ENCODE measurements at places on chromosomes 1 and 21. TPM values are rescaled to one million over a fixed set of nuclear protein-coding genes. Genes with fewer than 3 reads are reported as not detected.

DNA sequence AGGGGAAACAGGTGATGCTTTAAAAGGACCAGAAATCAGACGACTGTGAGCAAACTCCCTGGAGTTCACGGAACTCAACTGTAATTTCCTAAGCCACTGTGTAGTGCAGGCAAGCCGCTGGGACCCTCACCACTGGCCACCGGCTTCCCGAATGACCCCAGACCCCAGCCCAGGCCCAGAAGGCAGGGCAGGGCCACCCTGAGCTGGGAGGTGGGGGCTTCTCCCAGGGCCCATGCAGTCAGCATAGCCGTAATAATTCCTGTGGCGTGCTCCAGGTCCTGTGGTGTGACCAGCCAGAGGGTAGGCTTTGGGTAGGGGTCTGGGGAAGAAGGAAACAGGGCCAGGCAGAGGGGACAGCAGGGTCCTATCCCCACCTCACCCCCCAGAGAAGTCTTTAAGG is 3.5 kb upstream of the ARF1 start:
- H3K4me3 ChIP-seq, result no peak overlapping the region
- H3K27ac ChIP-seq, result no peak overlapping the region
- peaks cover 14% of the 10 kb centered on the region for H3K4me1 ChIP-seq
- H3K36me3 ChIP-seq, result no peaks in the 10 kb centered on the region

DNA sequence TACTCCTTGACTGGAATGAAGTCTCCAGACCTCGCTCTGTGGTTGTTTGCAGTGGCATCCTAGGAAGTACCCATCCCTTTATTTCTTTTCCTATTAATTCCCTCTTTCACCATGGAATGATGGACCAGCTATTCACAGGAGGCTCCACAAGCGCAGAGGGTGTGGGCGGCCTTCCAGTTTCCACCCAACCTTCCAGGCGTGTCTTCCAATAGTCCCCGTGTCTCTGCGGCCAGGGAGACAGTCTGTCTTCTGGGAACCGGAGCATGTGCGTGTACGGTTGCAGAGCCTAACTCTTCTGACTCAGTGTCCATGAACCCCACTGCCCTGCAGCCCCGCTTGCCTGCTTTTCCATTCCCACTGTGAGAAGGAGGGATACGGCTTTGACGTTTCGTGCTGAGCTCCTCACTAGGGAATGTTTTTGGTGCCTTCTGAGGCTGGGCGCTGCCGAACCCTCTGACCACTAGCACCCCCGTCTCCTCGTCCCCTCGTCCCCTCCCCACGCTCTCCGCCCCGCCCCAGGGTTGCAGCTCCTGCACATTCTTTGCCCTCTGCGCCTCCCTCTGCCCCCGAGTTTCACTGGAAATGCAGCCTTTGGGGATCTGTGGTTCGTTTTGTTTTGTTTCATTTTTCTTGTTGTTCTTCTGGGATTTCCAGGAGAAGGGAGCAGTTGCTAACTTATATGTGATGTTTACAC is 26.3 kb upstream of the FAM3B start:
- H3K36me3 ChIP-seq, result no peaks in the 10 kb centered on the region
- no peak overlapping the region for H3K4me3 ChIP-seq
- no peak for DNase-seq

GRCh38 chr1:236560213-236560771 is 36.5 kb downstream of the LGALS8 start:
- DNase-seq, result no peak
- peaks cover 93% of the 10 kb centered on the region for H3K36me3 ChIP-seq
- no peaks in the 10 kb centered on the region for H3K27me3 ChIP-seq
- H3K4me3 ChIP-seq, result no peak overlapping the region
- no peak overlapping the region for H3K27ac ChIP-seq

DNA sequence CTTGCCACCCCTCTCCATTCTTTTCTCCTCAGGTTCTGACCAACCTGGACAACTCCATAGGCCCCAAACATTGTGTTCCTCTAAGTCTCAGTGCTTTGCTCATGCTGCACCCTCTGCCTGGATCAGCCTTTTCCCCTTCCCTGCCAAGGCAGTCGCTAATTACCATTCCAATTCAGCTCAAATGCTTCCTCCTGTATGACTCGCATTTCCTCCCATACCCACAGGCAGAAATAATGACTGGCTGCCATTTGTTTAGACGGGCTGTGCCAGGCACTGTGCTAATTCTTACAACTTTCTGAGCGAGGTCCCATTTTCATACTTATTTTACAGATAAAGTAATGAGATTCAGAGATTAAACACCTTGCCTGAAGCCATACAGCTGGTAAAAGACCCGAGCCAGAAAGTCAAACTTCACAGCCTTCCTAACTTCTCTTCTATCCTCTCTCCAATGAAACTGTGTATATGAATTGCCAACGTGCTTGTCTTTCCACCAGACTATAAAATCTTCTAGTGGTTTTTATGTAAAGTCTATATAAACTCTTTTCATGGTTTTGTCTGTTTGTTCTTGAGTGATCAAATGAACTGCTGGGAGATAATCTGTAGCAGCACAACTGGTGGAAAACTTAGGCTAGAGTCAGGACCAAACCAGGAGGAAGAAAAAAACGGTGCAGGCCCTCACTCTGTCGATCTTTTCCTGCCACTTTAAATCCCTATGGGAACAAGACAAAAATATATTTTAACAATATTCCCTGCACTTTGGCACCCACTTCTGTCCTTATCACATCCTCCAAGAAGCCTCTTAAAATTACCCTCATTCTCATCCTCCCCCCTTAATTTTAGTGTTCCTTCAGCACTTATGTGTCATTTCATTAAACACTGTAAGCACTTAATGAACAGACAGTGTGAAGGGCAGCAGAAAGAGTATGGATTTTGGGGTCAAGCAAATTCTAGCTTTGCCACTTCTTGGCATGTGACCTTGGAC is 33.7 kb downstream of the RAB3B start:
- DNase-seq, result no peak
- H3K27ac ChIP-seq, result no peak overlapping the region
- peaks cover 48% of the 10 kb centered on the region for H3K27me3 ChIP-seq
- H3K4me1 ChIP-seq, result no peaks in the 10 kb centered on the region
- H3K36me3 ChIP-seq, result no peaks in the 10 kb centered on the region

DNA sequence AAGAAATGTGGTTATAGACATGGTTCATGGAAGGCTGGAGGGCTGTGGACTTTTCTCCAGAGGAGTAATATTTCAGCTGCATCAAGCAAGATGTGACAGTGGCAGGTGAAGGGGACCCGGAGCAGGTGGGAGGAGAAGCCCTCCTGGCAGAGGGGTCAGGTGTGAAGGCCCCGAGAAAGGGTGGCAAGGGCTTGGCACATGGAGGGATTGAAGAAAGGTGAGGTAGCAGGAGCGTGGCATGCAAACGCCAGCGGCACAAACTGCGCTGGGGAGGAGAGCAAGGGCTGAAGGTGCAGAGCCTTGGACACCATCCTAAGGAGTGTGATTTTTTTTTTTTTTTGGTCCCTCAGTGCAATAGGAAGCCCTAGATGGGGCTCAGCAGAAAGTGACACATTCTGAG is 244.6 kb downstream of the TOMM20 start:
- H3K4me1 ChIP-seq, result peaks cover 23% of the 10 kb centered on the region
- no peak overlapping the region for H3K27ac ChIP-seq
- no peaks in the 10 kb centered on the region for H3K27me3 ChIP-seq
- no peak overlapping the region for H3K4me3 ChIP-seq

DNA sequence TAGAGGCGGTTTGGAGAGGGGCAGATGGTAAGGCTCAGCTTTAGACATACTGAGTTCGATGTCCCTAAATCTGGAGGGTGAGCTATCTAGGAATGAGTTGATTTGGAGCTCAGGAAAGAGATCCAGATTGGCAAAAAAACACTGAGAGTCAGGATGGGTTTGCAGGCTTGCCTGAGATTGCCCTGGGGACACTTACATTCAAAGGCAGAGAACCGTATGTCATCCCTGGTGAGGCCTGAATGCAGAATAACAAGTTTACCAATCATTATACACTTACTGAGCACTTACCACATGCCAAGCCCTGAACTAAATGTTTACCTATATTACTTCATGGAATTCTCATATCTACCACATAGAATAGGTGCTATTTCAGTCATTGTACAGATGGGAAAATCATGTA is 27.5 kb downstream of the TFAP2E start:
- H3K36me3 ChIP-seq, result peaks cover 62% of the 10 kb centered on the region
- no peaks in the 10 kb centered on the region for H3K27me3 ChIP-seq
- H3K27ac ChIP-seq, result no peak overlapping the region
- H3K4me1 ChIP-seq, result no peaks in the 10 kb centered on the region

GRCh38 chr1:231211005-231211857 is 29.8 kb upstream of the GNPAT start:
- peaks cover 3% of the 10 kb centered on the region for H3K4me1 ChIP-seq
- peak overlapping the region; percentile 47 for H3K4me3 ChIP-seq
- H3K36me3 ChIP-seq, result no peaks in the 10 kb centered on the region
- H3K27ac ChIP-seq, result no peak overlapping the region
- DNase-seq, result peak; percentile 92

GRCh38 chr1:20102875-20103274 is 16.5 kb downstream of the PLA2G2D start:
- peaks cover 5% of the 10 kb centered on the region for H3K4me1 ChIP-seq
- H3K27ac ChIP-seq, result no peak overlapping the region
- H3K27me3 ChIP-seq, result no peaks in the 10 kb centered on the region

DNA sequence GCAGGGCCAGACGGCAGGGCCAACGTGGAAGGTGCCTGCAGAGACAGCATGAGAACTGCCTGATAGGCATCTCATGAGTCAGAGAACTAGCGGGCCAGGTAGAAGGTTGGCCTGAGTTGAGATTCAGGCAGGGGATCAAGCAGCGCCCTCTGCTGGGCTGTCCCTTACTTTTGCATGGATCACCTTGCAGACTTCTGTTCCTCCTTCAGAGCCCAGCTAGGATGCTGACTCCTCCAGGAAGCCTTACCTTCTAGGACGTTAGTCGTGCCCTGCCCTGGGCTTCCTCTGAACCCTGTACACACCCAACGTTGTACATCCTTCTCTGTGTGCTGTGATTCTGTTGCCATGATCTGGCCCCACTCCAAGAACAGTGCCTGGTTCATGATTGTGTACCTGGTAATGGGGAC is 231.3 kb upstream of the VAMP3 start:
- H3K27ac ChIP-seq, result no peak overlapping the region
- H3K27me3 ChIP-seq, result no peaks in the 10 kb centered on the region
- H3K4me1 ChIP-seq, result no peaks in the 10 kb centered on the region
- no peak overlapping the region for H3K4me3 ChIP-seq
- no peaks in the 10 kb centered on the region for H3K36me3 ChIP-seq
- peak; percentile 82 for DNase-seq

DNA sequence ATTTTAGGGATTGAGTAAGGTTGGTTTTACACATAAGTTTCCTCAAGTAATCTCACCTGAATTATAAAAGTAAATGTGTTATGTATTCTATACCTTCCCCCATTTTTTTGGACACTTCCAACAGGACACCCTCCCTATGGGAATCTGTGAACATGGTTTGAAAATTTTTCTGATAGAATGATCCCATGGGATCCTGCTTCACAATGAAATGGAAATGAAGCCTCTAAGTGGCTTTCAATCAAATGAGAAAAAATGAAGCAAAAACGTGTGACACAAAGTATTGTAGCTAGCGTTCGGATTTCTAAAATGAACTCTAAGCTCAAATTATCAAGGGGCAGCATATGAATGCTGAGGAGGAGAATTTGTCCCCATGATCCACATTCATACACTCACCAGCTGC is 1006.8 kb downstream of the ADGRL2 start:
- no peak overlapping the region for H3K27ac ChIP-seq
- no peak for DNase-seq
- no peaks in the 10 kb centered on the region for H3K4me1 ChIP-seq
- no peak overlapping the region for H3K4me3 ChIP-seq
- H3K36me3 ChIP-seq, result no peaks in the 10 kb centered on the region

DNA sequence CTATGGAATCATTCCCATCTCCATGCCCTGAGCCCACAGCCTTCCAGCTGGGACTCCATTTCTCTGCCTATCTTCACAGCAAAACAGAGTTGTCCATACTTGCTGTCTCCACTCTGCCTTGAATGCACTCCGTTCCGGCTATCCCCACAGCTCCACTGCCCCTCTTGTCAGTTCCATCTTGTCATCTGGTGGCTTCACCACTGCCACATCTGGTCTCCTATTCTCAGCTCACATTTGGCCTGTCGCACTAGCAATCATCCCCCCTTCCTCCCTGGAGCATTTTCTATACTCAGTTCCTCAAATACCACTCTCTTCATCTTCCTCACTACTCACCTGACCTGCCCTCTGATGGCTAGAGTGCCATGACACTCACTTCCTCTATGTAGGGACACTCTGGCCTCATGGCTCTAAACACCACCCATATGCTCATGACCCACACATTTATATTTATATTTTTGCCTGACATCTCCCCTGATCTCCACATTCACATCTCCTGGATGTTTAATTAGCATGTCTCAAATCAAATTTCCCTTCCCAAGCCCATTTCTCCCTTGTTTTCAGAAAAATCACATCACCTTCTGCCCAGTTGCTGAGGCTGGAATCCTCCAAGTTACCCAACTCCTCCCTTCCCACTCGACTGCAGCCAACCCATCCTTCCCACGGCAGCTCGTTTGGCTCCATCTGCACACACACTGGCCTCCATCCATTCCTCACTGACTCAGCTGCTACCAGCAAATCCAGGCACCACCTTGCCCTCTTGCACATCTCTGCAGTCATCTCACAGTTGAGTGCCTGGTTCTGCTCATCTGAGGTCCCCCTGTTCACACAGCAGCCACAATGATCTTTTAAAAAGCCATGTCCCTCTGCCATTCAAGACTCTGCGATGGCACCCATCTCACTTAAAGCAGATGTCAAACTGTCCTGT is 6.1 kb downstream of the ZNF692 start:
- H3K36me3 ChIP-seq, result peaks cover 34% of the 10 kb centered on the region
- no peak overlapping the region for H3K27ac ChIP-seq
- peaks cover 5% of the 10 kb centered on the region for H3K4me1 ChIP-seq
- no peak overlapping the region for H3K4me3 ChIP-seq
- H3K27me3 ChIP-seq, result no peaks in the 10 kb centered on the region

GRCh38 chr1:210598135-210598652 is 269.5 kb downstream of the HHAT start:
- DNase-seq, result no peak
- H3K4me1 ChIP-seq, result no peaks in the 10 kb centered on the region
- H3K27ac ChIP-seq, result peak overlapping the region; percentile 53
- H3K27me3 ChIP-seq, result no peaks in the 10 kb centered on the region
- no peak overlapping the region for H3K4me3 ChIP-seq

Gene OR2T29
- not detected for total RNA-seq

Gene KCNK1
- total RNA-seq, result 7.3 TPM

Gene NBPF10
- 3.8 TPM for total RNA-seq

Gene DLGAP3
- total RNA-seq, result 0.35 TPM

Gene IQGAP3
- total RNA-seq, result 1.3 TPM
